ENCODE measurements at places on chromosomes 2 and 18.

DNA sequence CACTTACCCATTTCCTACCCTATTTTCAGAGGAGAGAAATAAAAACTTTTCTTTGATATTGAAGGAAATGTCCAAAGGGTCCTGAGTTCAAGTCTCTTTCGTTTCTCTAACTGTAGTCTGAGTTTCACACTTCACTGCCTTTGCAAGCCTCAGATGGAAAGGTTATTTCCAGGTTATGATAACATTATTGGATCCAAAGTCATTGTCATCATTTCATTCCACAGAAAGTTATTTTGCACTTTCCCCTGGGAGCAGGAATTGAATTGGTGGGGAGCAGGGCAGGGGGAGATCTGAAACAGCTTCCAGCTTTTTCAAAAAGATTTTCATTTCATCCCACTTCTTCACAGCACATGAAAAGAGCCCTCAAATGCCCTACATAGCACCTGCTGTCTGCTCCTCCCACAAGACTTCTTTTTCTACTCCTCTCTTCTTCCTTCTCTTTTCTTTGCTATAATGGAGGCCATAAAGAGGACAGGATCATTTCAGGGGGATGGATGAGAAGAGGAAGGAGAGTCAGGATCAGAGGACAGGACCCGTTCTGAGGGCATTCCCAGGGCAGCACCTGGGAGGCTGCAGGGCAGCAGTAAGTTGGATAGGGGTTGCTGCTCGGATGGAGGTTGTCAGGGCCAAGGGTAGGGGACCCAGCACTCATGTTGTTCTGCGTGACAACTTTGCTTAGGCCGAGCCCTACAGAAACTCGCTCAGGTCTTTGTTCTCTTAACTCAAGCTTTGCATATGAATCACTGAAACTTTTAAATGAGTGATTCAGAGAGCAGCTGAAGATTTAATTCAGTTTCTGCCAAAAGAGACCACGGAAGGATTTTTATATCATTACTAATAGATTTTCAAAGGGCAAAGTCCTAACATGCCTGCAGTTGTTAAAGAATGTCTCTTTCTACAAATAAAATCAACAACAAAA, 11.4 kb upstream of the GALNT5 start:
- peak; percentile 56 for DNase-seq

GRCh38 chr2:8498994-8499393, 182.9 kb upstream of the ID2 start:
- DNase-seq: no peak

DNA sequence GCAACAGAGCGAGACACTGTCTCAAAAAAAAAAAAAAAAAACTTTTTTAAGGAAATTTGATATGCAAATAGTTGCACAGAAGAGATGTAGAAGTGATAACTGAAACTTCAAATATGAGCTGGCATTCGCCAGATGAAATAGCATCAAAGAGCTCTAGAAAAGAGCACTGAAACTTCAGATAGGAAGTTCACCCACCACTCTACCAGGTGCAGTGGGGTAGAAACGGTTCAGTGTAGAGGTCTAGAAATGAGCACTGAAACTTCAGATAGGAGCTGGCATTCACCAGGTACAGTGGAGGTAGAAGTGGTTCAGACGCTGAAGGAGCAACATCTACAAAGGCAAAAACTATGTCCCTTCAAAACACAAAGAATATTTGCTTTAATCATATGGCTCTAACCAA, 9.0 kb upstream of the ONECUT2 start:
- DNase-seq: no peak

GRCh38 chr18:2848247-2849246, 1.7 kb downstream of the EMILIN2 start:
- DNase-seq: peak; percentile 80

DNA sequence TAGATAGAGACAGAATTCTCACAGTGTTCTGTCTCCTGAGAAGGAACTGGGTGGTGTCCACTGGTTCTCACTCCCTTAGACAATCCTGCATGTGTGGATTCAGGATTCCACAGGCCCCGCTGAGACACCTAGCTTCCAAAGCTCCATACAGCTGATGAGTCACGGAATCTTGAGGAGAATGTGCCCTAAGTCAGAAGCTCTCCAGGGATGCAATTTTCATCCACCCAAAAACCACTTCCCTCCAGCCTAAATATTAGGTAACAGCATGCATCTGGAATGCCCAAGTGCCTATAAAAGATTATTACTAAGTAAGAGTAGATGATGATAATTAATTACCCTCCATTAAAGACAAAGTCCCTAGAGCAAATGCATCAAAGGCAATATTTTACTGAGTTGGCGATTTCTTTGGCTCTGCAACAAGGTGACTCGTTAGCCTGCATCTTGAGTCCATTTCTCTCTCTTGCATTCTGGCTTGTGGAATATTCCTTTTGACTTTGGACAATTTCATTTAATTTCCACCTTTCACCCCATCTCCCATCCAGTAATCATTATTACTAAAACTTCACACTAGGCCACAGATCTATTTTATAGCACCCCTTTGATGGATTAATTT, 475.1 kb downstream of the TNS1 start:
- DNase-seq: peak; percentile 66

DNA sequence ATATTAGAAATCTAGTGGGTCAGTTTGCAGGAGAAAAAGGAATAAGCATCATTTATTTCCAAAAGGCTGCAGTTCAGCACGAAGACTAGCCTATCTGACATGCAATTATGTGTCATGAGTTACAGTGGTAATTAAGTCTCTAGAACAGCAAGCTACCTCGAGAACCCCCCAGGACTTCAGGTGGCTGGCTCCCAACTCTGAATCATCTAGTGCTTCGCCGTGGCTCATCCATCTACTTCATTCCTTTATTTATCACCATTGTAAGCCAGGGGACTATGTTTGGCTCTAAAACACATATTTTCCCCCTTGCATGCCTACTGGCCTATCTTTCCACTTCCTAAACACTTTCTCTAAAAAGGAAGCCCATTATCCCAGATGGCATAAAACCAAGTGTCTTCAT, 121.6 kb downstream of the TXNL1 start:
- peak; percentile 80 for DNase-seq

DNA sequence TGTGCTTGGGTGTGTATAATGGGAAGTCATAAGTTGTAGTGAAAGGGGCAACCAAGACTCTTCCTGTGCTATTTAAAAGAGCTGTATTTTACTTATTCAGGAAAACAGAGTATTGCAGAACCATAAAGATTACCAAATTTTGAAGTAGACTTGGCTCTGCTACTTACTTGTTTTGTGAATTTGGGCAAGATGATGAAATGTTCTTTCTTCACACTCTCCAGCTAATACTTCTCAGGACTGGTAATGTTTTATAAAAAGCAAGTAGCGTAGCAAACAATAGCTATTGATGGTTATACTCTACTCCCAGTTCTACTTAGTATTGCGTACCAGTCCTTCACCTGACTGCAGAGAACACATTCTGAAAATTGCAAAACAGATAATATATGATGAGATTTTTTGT, 374.1 kb downstream of the ARHGAP15 start:
- no peak for DNase-seq

- no peak for DNase-seq
Observed at GRCh38 chr18:77045677-77046076, 86.9 kb downstream of the MBP start.

All from osteoblast (primary cell).